GM13976 (cell line): ENCODE measurements at places on chromosomes 3 and 15.

GRCh38 chr3:131944676-131945075 lies 90.1 kb downstream of the CPNE4 start:
- DNase-seq, result no peak

DNA sequence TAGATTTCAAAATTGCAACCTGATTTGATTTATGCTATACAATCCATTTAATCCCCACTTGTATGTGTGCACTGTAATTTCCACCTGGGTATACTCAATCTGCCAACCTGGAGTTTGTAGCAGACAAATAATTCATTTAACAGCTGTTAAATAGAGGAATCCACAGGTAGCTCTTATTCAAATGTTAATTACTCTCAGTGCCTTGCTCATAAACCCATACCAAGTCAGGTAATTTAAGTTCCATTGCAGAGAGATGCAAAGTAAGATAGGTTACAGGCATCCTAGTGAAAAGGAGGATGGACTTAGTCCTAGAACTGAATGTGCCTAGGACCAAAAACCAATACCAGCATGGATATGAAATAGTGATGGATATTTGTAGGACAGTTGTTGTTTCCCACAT lies 674.2 kb downstream of the TBL1XR1 start:
- no peak for DNase-seq

- DNase-seq, result no peak
Observed at GRCh38 chr3:55524565-55525244, 37.6 kb upstream of the WNT5A start.

DNA sequence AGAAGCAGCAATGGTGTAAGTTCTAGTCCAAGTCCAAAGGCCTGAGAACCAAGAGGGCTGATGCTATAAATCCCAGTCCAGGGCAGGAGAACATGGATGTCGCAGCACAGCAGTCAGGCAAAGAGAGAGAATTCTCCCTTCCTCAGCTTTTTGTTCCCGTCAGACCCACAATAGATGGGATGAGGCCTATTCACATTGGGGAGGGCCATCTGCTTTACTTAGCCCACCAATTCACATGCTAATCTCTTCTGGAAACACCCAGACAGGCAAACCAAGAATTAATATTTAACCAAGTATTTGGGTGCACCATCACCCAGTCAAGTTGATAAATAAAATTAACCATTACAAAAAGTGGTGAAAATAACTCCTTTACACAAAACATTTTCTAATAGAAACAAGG lies 511.7 kb upstream of the UBE2E2 start:
- no peak for DNase-seq

- no peak for DNase-seq
Observed at GRCh38 chr3:108025177-108025576, 65.7 kb downstream of the CD47 start.

DNA sequence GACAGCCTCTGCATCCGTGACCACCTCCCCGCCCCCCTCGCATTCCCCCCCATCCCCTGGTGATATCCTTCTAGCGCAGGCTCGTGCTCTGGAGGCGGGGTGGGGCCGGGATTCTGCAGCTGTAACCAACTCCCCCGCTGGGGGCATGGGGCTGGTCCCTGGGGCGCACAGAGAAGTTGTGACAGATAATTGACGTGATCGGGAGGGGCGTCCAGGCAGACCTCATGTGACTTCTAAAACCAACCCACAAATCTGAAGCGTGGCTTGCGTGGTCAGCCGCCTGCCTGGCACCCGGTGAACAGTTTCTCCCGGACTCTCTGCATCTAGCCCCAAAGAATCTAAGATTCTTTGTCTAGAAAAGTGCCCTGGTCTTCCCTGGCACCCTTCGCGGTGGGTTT lies 100.6 kb upstream of the IGF1R start:
- DNase-seq, result no peak
